Neural progenitor cell (in vitro differentiated cells): ENCODE measurements at places on chromosomes 1 and 21. TPM values are rescaled to one million over a fixed set of nuclear protein-coding genes. Genes with fewer than 3 reads are reported as not detected.
A peak's percentile ranks its signal among the peaks of the same experiment; 100 is the strongest.

GRCh38 chr1:104073463-104073902, 323.8 kb downstream of the AMY1C start:
- DNase-seq = no peak

DNA sequence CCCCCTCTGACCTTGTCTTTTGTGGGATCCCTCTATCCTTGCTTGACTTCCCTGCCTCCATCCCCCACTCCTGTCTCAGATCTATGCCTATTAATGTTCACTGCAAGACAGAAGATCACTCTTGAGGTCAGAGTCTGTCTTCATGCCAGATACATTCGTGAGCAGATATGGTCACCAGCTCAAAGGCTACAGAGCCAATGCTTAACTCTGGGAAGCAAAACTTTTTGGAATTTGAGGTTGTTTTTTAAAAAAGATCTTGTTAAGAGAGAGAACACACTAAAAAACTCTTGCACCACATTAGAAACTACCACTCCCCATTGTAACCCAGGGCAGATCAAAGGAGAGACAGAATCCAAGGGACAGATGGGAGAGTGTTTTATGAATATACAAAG, 17.1 kb upstream of the A3GALT2 start:
- DNase-seq = no peak

GRCh38 chr1:178451529-178451928, 45.2 kb downstream of the CLEC20A start:
- no peak for DNase-seq

GRCh38 chr21:38789275-38789674, 16.5 kb upstream of the ETS2 start:
- no peak for DNase-seq

DNA sequence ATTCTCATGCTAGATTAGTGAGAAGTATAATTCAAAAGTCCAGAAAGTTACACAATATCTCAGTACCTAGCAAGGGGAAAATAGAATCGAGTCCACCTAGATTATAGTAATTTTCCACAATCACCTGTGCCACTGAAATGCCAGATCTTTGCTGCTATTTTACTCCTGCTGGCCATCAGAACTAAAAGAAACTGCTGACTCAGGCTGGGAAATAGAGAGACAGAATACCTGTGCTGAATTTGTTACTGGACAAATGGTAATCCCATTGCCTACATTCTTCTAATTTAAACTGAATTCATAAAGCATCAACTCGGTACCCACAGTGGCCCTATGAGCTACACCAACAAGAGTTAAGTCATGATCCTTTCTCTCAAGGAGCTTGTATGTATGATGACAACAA, 55.0 kb downstream of the USH2A start:
- no peak for DNase-seq

DNA sequence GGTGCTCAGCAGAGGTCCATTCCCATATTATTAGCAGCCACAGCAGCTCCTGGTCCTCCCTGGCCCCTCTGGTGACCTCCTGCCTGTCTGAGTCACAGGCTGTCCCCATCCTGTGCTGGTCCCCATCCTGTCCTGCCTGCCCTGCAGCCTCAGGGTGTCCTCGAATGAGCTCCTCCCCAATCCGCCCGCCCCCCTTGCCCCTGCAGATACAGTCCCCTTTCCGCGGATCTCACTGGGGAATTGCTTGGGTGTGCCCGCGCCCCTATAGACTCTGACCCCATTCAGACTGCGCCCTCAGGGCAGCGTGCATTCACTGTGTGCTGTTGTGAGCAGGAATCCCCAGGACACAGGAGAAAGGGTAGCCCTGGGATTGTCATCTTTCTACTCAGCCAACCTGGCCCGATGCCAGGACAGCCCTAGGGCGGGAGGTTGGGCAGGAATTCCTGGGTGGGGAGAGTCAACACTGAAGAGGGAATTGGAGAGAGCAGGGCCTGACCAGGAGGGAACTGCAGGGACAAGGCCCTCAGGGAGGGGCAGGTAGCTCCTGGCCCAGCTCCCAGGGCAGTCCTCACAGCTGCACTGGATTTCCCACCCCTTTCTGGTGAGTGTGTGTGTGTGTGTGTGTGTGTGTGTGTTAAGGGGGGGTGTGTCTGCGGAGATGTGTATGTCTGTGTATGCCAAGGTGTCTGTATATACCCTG, 1.1 kb upstream of the GUCA2A start:
- DNase-seq = no peak

DNA sequence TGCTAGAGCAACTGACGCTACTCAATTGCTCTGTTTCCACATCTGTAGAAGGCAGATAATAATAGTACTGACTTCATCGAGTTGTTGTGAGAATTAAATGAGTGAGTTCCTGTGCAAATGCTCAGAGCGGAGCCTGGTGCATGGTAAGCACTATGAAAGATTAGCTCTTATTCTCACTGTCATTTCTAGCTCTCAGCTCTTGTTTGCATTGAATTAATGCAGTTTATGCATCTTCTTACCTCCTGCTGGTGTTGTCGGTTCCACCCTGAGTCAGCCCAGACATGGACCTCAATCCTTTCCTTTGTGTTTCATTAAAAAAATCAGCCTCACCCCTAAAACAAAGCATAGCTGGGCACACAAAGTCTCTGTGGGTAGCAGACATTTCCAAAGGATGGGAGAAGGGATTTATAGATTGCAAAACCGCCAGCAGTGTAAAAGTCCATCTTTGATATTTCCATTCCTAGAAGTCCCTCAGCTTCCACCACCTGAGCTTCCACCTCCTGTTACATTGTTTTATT, 254.4 kb upstream of the CSF3R start:
- no peak for DNase-seq

- no peak for DNase-seq
Measured at GRCh38 chr1:192266645-192267044, 50.1 kb upstream of the RGS21 start.

- DNase-seq = no peak
Measured at GRCh38 chr1:206075786-206076755, 23.1 kb downstream of the RHEX start.

DNA sequence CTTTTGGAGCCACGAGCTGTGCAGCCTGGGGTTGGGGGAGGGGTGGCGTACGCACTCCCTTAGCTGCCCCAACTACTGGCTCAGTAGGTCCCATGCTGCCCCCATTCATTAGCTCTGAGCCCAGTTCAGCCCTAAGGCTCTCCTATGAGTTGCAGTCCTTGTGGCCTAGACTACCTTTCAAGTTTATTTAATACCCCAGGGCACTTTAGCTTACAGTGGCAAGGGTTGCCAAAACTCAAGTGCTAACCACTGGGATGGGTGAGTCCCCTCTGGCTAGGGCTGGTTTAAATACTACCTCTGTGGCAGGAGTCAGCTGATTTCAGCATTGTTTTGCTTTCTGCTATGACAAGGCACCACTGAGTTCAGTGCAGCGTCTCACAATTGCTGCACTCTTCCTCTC, 118.2 kb downstream of the ODF2L start:
- peak; percentile 10 for DNase-seq

- no peak for DNase-seq
Measured at GRCh38 chr1:208141610-208142192, 102.5 kb downstream of the PLXNA2 start.

DNA sequence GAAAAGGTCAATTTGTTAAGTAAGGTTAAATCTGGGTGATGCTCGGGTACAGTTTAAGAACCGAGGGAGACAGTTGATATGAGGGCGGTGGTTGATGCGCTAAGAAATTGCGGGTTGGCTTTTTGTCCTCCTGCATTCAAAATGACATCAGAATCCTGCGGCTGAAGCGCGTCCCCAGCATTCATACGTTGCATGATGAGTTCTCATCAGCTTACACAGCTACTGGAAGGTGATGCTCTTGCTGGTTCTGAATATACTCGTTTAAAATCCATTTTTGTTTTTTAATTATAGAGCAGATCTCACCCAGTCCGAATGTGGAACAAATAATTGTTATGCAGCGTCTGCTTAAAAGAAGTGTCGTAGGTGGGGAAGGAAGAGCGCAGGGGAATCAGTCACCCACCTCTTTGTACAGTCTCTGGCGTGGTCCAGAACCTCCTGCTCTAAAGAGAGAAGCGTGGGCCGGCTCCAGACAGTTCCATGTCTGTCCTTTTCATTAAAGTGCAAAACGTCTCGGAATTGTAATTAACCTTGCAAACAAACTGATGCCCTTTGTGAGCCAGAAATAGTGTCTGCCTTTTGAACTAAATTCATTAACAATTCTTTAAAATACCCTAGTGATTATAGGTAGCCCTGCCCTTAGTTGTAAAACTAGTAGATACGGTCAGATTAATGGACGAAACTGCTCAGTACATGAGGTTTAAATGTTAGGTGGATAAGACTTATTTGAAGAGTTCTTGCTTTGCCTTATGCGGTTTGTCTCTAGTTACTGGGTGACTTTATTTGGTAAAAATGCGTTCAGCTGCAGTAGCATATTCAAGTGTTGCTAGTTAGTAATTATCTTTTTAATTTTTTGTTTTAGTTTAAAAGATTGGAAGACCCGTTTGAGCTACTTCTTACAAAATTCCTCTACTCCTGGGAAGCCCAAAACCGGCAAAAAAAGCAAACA, 741 bp downstream of the RGS2 start:
- DNase-seq = peak; percentile 61

GRCh38 chr1:231828182-231828920, 201.8 kb downstream of the DISC1 start:
- no peak for DNase-seq

GRCh38 chr1:22754106-22754768, 43.6 kb downstream of the EPHB2 start:
- DNase-seq = no peak

AMIGO1 gene
- total RNA-seq = 4.5 and 6.0 TPM in 2 replicates

PLA2G4A gene
- total RNA-seq = 0.81 and 1.0 TPM in 2 replicates

PTPRF gene
- total RNA-seq = 71.1 and 119 TPM in 2 replicates

THEM5 gene
- not detected in 2 replicates for total RNA-seq

IVL gene
- not detected in 2 replicates for total RNA-seq

HSD3B1 gene
- not detected in 2 replicates for total RNA-seq

B3GALT2 gene
- not detected in 2 replicates for total RNA-seq
